Gastrocnemius medialis (tissue), 4 donors: ENCODE measurements at places on chromosomes 11 and 22. TPM values are rescaled to one million over a fixed set of nuclear protein-coding genes. Genes with fewer than 3 reads are reported as not detected.

AQP11 gene
- 0.82 TPM for total RNA-seq

MMP3 gene
- total RNA-seq: 79.2 TPM

OR52N4 gene
- total RNA-seq: not detected

AMPD3 gene
- total RNA-seq: 106 TPM

GNAZ gene
- total RNA-seq: 2.9 TPM

IFITM10 gene
- total RNA-seq: 3.2 TPM

NEU3 gene
- 16.7 TPM for total RNA-seq

CLTCL1 gene
- 111 TPM for total RNA-seq

RELA gene
- 47.6 TPM for total RNA-seq

RAG1 gene
- total RNA-seq: 0.24 TPM

OR51I1 gene
- not detected for total RNA-seq

DNA sequence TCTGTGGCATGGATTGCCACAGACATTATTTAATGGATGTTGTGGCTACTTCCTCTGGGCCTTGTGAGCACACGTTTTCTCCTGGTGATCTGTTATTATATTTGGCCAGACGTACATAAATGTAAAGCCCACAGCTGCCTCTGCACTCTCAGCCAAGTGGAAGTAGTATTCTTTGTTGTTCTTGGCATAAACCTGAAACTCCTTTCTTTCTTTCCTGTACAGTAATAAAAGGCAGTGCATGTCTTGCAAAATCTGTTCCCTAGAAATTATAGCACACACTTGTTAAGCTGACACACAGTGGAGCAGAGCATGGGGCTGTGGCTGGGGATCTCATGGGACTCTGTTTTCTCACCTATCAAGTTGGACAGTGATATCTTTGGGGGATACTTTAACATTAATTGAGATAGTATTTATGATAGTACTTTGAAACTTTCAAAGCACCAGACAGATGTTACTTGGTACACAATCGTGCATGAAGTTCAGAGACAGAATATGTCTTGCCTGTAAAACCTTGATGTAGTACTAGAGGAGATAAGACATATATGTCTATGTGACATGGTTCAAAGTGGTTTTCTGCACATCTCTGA, 20.9 kb downstream of the PANX1 start:
- no peaks in the 10 kb centered on the region for H3K27me3 ChIP-seq
- no peak for DNase-seq
- peaks cover 19% of the 10 kb centered on the region for H3K4me1 ChIP-seq
- H3K27ac ChIP-seq: no peak overlapping the region

DNA sequence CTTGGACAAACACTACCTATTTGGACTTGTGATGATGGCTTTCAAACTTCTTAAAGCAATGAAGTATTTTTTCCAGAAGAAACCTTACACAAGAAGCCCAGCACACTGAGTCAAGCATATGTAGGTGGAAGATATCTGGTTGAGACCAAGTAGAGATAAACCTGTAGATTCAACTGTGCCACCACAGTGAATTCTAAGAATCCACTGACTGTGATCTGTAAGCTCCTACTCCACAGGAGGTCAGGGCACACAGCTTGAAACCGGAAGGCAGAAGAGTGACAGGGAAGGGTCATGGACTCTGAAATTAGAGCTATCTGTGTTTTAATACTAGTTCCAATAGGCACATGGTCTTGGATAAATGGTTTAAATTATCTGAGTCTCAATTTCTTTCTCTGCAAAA, 404.5 kb downstream of the ETS1 start:
- DNase-seq: no peak
- H3K4me3 ChIP-seq: no peak overlapping the region
- no peaks in the 10 kb centered on the region for H3K36me3 ChIP-seq

DNA sequence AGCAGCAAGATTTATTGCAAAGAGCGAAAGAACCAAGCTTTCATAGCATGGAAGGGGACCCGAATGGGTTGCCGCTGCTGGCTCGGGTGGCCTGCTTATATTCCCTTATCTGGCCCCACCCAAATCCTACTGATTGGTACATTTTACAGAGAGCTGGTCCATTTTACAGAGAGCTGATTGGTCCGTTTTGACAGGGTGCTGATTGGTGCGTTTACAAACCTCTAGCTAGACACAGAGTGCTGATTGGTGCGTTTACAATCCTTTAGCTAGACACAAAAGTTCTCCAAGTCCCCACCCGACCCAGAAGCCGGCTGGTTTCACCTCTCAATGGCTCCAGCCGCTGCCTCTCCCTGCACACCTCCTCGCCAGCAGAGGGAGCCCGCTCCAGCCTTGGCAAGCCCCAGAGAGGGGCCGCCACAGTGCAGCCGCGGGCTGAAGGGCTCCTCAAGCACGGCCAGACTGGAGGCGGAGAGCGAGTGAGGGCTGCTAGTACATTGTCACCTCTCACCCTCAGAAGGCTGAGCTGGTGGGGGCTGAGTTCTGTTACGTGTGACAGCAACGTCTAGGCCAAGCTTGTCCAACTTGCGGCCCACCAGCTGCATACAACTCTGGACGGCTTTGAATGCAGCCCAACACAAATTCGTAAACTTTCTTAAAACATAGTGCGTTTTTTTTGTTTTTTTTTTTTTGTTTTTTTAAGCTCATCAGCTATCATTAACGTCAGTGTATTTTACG, 8.7 kb downstream of the PTH start:
- no peaks in the 10 kb centered on the region for H3K4me1 ChIP-seq
- no peak overlapping the region for H3K4me3 ChIP-seq
- H3K36me3 ChIP-seq: no peaks in the 10 kb centered on the region
- DNase-seq: no peak
- H3K27ac ChIP-seq: no peak overlapping the region

- no peaks in the 10 kb centered on the region for H3K27me3 ChIP-seq
- no peak for DNase-seq
- H3K27ac ChIP-seq: no peak overlapping the region
- no peak overlapping the region for H3K4me3 ChIP-seq
- H3K36me3 ChIP-seq: no peaks in the 10 kb centered on the region
These were observed 101.1 kb upstream of the FAT3 start for GRCh38 chr11:92123540-92123939.

DNA sequence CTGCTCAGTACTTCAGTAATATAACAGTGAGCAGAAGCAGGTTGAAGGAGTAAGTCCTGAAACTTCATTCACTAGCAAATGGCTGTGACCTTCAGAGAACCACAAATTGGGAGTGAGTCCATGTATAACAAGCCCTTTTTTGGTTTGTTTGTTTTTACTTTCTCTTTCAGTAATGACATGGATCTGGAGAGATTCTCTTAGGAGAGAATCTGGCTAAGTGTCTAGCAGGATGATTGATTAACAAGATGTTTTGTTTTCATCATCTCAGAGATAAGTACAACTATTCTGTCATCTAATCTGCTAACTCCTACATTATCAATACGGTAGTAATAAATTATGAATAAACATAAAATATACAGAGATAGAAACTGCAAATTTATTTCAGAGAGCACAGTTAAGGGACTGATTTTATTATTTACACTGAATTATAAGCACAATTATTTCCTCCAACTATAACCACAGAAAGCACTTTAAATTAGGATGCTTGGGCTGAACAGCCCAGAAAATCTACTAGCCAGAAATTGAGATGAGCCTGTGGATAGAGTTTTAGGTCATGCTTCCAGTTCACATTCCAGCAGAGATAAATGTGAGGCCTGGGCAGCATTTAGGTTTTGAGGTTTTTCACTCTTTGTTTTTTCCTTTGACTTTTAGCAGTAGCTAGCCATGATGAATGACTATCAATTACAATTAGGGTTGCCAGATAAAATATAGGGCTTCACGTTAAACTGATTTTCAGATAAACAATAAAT, 429.3 kb upstream of the FAT3 start:
- no peak overlapping the region for H3K27ac ChIP-seq
- no peak for DNase-seq
- no peaks in the 10 kb centered on the region for H3K4me1 ChIP-seq

DNA sequence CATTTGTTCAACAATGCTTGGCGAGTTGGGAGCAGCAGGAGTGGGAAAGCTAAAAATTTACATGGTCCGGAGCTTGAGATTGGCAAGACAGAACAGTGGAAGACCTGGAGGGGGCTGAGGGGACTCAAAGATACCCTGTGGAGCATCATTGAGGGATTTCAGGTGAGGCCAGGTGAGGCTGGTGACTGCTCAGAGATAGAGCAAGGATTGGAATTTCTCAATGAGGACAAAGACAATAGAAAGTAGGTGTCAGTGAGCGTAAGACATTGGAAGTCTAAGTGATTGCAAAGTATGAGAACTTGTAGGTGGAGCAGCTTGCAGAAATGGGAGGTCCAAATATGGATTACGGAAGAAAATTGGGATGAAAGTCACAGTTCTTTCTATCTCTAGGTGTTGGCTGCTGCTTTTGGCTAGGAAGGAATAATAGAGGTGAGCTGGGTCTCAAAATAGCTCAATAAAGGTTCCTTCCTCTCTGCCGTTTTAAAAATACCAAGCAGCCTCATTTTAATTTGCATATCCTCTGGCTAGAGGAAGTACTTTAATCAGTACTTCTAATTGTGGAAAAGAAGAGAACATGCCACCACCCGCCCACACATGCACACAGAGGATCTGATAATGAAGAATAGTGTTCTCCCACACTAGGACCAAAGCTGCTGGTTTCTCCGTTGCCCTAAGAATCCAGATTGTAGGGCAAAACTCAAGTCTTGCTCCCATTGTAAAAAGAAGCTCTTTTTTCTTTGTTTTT, 41.8 kb upstream of the SORL1-AS1 start:
- H3K36me3 ChIP-seq: no peaks in the 10 kb centered on the region
- no peak overlapping the region for H3K4me3 ChIP-seq
- H3K4me1 ChIP-seq: no peaks in the 10 kb centered on the region

DNA sequence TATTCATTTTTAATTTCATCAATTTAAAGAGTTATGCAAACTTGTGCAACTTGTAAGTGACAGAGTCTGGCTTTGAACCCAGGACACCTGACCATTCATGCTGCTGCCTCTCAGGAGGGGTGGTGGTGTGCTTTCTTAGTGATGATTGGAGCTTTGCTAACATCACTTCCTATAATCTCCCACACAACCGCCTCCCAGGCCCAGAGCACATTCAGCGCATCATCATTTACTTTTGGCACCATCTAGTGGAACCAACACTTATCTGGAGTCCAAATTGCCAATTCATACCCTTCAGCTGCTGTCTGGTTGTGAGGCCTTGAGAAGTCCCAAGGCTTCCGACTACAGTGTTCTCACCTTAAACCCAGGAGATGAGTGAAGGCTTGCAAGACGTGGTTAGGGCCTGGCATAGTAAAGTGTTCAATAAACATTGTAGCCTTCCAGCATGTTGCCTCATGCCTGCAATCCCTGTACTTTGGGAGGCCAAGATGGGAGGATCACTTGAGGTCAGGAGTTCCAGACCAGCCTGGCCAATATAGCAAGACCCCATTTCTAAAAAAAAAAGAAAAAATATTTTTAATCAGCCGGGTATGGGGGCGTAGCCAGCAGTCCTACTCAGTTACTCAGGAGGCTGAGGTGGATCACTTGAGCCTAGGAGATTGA, 1.1 kb upstream of the TTLL1 start:
- no peak overlapping the region for H3K4me3 ChIP-seq
- peaks cover 4% of the 10 kb centered on the region for H3K4me1 ChIP-seq
- H3K27me3 ChIP-seq: no peaks in the 10 kb centered on the region
- DNase-seq: peak; percentile 33
- no peak overlapping the region for H3K27ac ChIP-seq

DNA sequence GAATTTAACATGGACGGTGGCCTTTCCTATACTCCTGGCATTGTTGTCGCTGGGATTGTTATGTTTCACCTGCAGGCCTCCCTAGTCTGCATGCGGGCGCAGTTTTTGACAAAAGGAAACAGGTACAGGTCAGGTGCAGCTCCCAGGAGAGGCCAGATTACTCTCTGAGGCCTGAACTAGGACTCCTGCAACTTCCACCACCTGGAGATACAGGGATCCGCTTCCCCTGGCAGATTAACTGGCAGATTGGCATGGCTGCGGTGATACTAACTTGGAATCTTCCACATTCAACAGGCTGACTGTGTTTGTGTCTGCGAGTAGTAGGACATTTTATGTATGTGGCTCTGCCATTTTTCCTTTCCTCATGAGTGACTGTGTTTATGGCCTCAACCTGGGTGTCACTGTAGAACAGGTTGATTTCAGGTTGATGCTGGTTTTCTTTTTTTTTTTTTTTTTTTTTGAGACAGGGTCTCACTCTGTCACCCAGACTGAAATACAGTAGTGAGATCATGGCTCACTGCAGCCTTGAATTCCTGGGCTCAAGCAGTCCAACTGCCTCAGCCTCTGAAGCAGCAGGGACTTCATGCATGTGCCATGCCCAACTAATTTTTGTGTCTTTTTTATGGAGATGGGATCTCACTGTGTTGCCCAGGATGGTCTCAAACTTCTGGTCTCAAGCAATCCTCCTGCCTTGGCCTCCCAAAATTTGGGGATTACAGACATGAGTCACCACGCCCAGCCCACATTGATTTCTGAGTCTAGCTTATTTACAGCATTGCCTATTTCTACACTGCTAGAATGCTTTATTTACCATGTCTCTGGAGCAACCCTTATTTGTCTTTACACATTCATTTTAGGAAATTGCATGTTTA, 1.7 kb upstream of the USP28 start:
- no peak for DNase-seq
- H3K4me3 ChIP-seq: no peak overlapping the region
- peaks cover 28% of the 10 kb centered on the region for H3K4me1 ChIP-seq
- no peak overlapping the region for H3K27ac ChIP-seq
- H3K36me3 ChIP-seq: no peaks in the 10 kb centered on the region

GRCh38 chr11:36724742-36725385, 126.8 kb upstream of the RAG2 start:
- H3K4me1 ChIP-seq: no peaks in the 10 kb centered on the region
- no peaks in the 10 kb centered on the region for H3K27me3 ChIP-seq
- no peak for DNase-seq
- H3K36me3 ChIP-seq: no peaks in the 10 kb centered on the region
- no peak overlapping the region for H3K4me3 ChIP-seq

DNA sequence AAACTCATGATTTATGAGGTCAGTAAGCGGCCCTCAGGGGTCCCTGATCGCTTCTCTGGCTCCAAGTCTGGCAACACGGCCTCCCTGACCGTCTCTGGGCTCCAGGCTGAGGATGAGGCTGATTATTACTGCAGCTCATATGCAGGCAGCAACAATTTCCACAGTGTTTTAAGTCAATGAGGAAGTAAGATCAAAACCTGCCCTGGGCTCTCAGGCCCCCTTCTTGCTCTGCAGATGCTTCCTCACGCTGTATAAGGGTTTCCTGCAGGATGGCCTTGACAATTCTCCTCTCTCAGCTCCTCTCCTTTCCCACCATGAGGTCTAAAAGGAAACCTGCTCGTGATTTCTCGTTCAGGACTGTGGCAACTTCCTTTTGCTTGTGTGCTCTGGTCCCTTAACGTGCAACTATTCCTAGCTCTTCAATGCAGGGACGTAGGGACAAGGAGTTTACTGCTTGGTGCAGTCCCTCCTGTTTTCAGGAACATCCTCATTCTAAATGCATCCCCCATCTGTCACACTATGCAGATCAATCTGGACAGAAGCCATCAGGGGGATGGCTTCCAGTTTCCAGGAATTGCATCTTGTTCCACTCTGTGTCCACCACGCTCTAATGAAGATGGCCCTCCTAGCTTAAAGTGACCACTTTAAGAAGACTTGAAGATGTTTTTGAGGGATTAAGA, 64.3 kb upstream of the IGLL5 start:
- no peaks in the 10 kb centered on the region for H3K27me3 ChIP-seq
- no peak overlapping the region for H3K4me3 ChIP-seq
- H3K27ac ChIP-seq: no peak overlapping the region
